ENCODE measurements at places on chromosomes 6 and 20. TPM values are rescaled to one million over a fixed set of nuclear protein-coding genes. Genes with fewer than 3 reads are reported as not detected.
A peak's percentile ranks its signal among the peaks of the same experiment; 100 is the strongest.

DNA sequence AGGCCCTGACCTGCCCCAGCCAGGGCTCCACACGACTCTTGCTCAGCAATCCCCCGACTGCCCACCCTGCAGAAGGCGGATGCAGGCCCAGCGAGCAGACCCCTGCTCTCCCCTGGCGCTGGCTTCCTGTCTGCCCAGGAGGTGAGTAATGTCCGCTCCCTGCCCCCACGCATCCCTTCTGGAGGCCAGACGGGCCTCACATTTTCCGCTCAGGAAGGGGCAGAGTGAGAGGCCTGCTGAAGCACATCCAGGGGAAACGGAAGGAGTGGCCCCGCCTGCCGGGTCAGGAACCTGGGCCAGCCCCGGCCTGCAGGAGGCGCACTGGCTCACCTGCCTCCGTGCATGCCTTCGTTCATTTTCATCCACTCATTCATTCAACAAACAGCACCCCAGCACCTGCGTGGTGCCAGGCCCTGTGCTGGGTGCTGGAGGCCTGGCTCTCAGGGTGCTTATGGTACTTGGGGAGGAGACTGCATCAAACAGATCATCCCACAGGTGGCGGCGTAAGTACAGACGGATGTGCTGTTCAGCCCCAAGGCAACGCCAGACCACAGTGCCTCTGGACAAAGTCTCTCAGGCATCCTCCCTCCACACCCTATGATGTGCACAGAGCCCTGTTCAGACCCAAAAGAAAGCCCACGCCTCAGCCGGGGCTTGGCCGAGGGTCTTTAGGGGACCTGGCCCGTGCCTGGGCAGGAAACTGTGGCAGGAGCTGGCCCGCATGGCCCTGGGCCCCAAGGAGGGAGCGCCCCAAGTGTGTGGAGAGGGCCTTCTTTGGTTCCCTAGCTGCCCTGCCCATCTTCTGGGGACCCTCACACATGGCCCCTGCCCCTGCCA is 112.1 kb downstream of the ASXL1 start:
- peak; percentile 44 for DNase-seq

DNA sequence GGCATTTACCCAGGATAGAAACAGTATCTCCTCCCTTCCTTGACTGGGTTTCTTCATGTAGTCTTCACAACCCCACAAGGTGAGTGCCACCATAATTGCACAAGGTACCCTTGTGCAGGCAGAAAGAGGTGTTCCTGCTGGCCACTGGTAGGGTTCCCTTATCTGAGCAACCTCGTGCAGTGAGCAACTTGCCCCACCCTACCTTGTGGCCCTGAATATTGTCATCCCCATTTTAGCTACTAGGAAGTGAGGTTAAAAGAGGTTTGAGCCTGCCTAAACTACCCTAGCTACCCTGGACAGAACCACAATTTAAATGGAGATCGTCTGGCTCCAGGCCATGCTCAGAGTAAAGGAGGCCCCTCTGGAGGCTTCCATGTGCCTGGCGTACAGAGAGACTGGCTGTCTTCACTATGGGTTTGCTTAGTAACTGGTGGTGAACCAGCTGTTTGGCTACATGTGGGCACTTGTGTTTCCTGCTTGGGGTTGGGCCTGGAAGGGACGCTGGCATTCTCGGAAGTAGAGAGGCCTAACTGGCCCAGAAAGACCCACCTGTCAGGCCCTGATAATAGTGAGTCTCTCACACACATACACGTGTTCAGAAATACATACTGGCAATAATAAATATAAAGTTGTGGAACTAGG is 148.8 kb downstream of the LRFN2 start:
- no peak for DNase-seq

GRCh38 chr6:41625442-41625841 is 12.8 kb upstream of the MDFI start:
- no peak for DNase-seq

- DNase-seq = no peak
Observed at GRCh38 chr6:81487489-81487888, 265.0 kb downstream of the TENT5A start.

GRCh38 chr20:24027229-24027628 is 38.6 kb upstream of the GGTLC1 start:
- DNase-seq = peak; percentile 90

DNA sequence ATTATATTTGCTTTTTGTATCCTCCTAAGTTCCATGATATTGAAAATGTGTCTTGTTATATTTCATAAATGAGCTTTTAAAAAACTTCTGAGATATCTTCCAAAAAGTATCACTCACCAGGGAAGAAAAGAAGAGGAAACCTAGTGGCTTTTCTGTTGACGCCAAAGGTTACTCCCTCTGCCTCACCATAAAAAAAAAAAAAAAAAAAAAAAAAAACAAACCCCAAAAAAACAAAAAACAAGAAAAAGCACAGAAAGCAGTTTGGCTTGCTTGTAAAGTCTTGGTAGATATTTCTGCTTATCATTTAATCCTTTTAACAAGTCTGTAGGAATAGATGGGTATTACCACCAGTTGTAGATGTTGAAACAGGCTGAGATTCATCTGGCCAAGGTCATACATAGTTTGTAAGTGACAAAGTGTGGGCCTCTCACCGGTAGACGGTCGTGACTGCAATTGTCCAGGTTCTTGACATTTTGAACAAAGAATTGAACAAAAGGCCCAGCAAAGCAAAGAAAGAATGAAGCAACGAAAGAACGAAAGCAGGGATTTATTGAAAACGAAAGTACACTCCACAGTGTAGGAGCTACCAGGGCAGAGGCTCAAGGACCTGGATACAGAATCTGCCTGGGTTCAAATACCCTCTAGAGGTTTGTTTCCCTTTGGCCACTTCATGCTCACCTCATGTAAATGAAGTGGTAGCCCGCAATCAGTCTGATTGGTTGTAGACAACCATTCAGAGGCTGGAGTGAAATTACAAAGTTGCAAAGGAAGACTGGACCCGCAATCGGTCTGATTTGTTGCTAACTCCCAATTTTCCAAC is 11.6 kb upstream of the ELOVL5 start:
- DNase-seq = peak; percentile 29

DNA sequence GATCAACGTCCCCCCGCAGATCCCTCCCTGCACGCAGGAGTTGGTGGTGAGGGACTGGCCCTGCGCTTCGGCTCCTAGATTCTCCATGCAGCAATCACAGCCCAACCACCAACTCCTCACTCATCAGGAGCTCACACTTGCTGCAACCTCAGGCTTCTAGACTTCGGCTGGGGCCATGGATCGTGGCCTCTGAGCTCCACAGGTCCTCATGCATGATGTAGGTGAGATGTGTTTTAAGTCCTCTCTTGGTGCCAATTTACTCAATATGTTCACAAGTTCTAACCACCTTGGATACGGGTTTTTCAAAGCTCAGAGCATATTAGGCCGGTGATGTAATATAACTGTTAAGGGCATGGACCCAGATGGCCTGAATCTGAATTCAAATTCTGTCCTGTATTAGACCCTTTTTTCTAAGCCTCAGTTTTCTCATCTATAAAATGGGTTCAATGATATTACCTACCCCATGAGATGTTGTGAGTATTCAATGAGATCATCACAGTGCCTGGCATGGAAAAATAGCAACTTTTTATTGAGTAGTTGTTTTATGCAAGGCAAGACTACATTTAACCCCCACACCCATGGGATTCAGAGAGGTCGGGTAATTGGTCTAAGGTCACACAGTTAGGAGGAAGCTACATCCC is 31.0 kb downstream of the SUN5 start:
- DNase-seq = no peak

- no peak for DNase-seq
Observed at GRCh38 chr6:72987301-72987700, 238.0 kb downstream of the KHDC1L start.

DNA sequence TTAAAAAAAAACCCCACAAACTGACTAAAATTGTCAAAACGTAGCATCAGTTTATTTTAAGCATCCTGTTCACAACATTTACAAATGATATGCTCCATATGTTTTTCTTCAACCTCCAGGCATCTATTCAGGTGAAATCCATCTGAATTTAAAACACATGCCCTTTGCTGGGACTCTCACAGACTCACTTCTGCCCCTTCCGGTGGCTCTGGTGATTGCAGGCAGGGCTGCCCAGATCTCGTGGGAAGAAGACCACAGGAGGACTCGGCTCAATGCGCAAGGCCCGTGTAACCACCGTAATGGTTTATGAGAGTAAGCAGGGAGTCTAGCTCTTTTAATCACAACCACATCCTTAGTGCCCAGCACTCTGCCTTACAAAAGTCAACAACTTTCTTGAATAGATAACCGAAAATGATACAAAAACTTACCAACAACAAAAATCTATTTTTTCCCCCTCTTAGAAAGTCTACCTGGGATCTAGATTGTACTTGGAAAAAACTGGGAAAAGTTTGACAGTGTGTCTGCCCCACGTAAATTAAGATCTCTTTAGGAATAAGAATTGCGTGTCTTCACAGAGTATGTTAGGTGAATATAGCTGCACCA is 139.1 kb downstream of the KIF16B start:
- DNase-seq = peak; percentile 38

DNA sequence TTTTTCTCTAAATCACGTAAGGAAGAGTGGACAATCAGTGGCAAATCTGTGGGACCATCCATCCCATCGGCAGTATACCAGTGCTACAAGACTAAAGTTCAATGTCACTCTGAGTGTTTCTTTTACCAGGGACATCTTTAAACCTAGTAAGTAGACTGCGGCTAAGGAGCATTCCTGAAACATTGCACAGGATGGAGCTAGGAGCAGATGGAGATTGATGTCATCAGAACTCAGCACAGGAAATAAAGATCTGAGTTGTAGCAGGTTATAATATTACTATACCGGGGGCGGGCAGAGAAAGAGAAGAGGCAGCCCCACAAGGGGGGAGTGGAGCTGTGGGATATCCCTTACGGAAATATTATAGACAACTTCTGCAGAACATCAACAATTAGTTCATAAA is 162.1 kb downstream of the MTFR2 start:
- DNase-seq = no peak

GRCh38 chr6:117264692-117265409 is 507 bp upstream of the VGLL2 start:
- no peak for DNase-seq

DNA sequence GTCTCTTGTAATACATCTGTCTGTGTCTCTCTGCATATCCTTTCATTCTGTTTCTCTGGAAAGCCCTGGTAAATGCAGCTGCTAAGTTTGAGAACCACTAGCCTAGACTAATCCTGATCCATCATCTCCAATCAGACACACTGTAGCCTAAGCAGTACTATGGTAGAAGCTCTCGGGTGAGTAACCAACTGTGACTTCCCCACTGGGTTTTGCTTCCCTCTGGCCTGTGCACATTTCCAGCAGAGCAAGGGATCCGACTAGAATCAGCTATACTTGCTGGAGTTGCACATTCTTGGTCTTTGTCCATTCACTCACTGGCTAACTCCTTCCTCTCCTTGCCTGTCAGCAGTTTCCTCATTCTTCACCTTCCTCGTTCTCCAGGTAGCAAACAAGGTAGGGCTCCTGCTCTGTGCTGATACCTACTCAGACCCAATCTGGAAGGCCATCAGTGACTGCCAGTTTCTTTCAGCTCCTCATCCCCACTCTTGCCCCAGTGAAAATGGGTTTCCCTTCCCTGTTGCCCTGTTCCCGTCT is 184.2 kb downstream of the PLCB4 start:
- DNase-seq = no peak

DNA sequence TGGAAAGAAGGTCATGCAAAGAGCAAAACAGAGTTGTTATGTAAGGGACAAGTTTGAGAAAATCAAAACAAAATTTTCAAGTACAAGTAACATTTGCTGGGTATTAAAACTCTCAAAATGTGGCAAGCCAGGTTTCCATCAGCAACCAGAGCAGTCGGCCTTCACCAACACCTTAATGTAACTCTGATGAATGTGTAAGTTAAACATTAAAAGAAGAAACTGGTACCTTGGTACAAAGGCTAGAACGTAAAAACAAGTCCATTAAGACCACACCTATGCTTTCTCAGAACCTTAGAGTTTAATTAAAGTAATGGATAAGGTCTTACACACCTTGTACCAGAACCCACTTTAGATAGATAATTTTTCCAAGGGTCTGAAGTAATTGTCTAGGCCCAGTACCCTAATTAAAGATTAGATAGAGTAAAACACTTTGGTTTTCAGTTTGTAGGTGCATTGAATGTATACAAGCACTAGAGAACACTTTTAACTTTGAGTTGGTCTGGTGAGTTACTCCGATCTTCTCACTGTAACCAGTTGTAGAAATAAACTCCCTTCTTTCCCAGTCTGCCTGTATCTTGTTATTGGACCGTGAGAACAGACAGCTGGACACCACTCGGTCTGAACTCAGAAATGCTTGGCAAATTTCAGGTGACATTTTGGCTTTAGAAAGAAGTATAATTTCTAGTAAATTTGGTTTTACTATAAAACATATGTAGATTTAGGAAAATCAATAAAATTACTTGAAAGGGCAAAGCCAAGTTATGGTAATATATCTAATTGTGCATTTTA is 319.4 kb downstream of the HTR1B start:
- no peak for DNase-seq

DNA sequence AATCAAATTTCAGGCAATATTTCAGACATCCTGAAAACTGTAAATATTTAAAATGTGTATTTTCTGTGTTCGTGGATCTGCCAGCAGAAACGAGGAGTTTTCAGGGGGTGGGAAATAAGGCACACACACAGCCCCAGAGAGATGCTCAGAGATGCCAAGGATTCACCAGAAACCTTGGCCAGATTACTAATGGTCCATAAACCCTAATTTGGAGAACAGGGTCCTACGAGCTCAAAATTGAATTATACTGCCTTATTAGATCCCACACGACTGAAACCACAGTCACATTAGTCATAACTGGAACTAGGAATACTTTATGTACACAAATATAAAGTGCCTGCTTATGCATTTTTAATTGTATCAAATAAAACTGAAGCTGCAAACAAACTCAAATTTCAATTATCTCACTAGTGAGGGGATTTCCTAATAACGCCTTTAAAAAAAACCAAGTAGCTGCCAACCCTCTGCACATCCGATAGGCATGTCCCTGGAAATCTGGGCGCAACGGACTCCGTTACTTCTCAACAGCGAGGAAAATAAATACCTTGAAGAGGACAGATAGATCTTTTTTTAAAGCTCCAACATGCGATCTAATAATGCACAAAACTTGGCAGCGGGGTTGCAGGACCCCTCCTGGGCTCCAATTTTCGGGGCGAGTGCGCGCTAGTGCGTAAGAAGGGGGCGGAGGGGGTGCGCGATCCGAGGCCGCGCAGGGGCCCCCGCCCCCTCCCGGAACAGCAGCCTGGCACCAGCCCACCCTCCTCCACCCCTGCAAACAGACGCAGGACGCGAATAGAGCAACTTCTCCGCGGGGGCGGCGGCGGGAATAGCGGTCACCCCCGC is 897 bp downstream of the CHD6 start:
- peak; percentile 49 for DNase-seq

GRCh38 chr6:137106183-137106582 is 61.4 kb upstream of the IL20RA start:
- no peak for DNase-seq

Gene RNF217
- 0.52 TPM for total RNA-seq

Gene FNDC11
- total RNA-seq = 0.29 TPM

Gene TFAP2D
- total RNA-seq = not detected
